ENCODE measurements at places on chromosomes 11 and 22.

DNA sequence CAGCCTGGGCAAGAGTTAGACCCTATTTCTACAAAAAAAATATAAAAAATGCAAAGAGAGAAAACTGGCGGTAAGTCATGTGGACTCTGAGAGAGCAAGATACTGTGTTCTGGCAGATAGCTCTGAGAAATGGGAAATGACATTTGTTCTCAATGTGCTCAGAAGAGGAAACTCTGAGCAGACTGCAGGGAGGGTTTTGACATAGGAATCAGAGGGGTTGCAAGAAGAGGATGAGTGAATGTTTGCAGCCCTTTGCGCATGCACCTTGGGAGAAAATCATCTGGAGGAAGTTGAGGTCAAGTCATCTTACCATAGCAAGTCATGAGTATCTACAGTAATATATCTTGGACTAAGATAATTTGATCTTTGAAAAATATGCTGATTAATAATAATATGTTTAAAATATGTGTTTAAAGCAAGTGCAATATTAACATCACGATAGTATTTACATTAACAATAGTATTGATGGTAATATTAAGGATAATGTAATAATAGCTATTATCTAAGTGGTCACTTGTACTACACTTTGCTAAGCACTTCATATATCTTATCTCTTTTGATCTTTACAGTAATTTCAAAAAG lies 2.6 kb downstream of the ACER3 start:
- no peak for DNase-seq

GRCh38 chr11:465896-466530 lies 15.9 kb downstream of the PTDSS2 start:
- no peak for DNase-seq

DNA sequence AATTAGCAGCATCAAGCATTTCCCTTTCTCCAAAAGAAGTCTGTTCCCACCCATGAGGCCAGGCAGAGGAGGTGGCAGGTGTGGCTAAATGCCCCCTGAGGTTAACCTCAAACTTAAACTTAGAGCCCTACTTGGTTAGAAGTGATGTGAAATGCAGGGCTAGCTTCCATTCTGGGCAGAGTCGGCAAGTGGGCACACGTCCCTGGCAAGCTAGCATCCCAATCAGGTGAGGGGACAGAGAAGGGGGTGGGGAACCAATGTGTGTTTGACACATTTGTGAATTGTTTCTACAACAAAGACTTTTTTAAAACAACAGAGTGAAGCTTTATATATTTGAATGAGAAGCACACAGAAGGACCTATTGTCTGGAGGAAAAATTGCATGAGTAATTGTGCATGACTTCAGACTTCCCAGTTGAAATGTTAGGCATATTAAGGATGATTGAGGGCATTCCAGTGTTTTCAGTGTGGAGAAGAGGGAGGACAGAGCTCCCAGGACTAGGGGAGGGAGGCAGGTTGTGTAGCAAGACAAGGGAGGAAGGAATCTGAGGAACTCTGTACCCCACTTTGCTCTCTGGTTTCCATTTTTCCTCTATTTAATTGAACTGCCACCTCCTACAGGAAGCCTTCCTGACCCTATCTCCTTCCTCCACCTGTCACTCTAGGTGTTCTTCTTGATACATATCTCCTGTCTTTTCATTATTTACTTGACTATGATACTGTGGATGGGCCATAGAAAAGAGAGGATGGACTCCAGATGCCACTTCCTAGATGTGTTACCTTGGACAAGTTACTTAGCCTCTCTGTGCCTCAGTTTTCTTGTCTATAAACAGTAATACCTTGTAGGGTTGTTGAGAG lies 83.3 kb upstream of the PICALM start:
- DNase-seq, result no peak

DNA sequence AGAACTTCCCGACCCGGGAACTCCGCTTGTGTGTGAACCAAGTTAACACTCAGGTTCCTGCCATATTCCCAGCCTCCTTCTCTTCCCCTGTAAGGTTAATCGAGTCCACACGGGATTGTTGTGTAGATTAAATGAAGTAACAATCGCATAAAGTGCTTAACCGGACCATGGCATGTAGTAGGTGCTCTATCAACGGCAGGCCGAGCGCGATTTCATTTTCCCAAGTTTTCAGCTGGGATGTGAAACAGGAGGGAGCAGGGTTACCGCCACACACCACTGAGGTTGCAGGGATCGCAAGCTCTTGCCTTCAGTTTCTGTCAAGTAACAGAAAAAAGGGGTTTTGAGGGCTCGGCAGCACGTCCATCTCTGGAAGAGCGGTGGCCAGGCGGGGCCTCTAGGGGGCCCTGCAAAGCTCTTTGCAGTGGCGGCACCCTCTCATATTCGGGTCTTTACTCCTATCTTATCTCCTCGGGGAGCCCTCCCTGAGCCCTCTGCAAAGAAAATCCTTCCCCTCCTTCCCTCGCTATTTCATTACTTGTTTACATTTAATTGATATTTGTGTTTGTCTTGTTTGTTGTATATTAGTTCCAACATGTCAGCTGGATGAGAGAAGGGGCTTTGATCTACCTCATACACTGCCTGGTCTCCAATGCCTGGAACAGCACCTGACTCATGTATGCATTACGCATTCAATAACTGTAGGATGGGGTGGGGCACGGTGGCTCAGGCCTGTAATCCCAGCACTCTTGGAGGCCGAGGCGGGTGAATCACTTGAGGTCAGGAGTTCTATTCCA lies 816 bp upstream of the PLEKHA7 start:
- no peak for DNase-seq

DNA sequence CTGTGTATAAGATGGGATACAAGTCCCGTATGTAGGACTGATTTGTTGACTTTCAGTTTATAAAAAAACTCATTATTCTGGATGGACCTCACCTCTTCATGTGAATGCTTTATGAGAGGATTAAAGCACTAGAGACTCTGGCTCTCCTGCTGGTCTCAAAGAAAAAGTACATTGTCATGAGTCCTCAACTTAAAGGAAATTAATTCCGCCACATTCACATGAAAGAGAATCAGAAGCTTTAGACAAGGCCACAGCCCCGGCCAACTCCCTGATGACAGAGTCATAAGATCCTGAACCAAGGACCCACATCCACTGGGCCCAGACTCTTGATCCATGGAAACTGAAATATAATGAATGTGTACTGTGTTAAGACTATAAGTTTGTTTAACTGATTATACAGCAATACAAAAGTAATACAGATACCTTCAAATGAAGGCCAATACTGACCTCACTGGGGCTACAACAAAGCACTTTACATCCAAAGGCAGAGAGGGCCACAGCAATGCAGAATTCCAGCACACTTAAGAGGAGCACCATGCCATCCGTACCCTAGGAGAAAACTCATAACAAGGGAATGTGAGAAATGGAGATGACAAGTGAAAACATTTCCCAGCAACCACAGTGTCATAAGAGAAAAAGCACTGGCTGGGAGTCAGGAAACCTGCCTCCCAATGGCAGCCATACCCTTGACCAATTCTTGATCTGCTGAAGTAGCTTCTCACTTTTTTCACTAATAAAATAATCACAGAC lies 25.4 kb upstream of the MS4A6A start:
- no peak for DNase-seq

- no peak for DNase-seq
Observed at GRCh38 chr11:35711173-35711910, 48.8 kb downstream of the TRIM44 start.

- DNase-seq, result no peak
Observed at GRCh38 chr22:29632672-29633071, 29.2 kb downstream of the NF2 start.

DNA sequence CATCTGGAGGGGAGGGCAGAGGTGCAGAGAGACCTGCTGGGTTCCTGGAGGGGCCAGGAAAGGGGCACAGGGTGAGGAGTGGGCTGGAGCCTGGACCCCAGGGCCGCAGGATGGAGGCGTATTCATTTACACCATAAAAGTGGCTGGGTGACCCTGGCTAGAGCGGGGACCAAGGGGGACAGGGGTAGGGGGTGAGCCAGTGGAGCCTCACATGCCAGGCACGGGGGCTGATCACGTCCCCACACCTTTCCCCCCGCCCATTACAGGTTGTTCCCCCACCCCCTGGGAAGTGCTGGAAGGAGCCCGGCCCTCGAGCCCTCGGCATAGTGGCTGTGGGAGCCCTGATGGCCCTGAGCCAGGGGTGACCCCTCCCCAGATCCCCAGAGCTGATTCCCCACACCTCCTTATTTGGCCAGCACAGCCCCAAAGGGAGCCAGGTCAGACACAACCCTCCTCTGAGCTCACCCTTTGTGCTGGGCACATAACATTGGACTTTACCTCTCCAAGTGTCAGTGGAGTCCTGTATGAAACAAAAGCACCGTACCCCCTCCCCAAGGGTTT lies 781 bp downstream of the TCIRG1 start:
- no peak for DNase-seq

DNA sequence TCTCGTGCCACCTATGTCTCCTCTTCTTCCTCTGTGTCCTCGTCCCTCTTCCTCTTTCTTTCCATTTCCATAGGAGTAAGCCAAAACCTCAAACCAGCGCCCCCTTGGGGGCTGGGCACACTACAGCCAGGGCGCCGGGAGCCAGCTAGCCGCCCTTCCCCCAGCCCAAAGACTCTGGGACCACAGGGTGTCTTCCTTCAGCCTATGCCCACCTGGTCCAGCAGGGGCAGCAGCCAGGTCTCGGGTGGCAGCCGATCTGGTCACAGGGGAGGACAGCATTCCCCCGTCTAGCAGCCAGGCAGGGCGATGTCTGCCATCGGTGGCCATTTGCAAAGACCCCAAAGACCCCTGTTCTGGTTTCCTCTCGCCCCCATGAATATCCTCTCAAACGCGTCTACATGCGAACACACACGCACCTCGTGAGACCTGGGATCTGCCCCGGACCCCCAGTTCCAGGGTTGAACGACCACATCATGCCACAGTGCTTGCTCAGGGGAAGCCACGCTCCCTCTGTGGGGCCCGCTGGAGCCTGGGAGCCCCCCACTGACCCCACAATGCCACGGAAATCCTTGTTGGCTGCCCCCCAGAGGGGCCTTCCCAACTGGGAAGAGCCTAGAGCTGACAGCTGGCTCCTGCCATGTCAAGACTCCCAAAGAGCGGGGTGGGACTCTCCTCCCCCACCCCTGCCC lies 546.0 kb upstream of the CCDC179 start:
- no peak for DNase-seq

DNA sequence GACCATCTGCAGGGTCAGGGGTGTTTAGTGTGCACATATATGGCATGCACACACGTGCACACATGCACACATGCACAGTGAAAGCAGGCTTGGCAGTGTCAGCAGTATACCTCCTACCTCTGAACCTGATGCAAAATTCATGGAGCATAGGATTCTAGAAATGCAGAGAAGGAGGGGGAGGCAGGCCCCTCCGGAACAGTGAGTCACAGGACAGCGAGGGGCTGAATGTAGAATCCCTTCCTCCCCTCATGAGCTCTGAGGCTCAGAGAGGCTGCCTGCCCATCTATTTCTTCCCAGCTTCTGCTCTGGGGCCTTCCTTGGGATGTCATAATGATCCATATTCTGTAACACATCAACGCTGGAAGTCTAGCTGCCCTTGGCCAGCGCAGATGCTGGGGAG lies 66.7 kb upstream of the NECTIN1 start:
- DNase-seq, result no peak

DNA sequence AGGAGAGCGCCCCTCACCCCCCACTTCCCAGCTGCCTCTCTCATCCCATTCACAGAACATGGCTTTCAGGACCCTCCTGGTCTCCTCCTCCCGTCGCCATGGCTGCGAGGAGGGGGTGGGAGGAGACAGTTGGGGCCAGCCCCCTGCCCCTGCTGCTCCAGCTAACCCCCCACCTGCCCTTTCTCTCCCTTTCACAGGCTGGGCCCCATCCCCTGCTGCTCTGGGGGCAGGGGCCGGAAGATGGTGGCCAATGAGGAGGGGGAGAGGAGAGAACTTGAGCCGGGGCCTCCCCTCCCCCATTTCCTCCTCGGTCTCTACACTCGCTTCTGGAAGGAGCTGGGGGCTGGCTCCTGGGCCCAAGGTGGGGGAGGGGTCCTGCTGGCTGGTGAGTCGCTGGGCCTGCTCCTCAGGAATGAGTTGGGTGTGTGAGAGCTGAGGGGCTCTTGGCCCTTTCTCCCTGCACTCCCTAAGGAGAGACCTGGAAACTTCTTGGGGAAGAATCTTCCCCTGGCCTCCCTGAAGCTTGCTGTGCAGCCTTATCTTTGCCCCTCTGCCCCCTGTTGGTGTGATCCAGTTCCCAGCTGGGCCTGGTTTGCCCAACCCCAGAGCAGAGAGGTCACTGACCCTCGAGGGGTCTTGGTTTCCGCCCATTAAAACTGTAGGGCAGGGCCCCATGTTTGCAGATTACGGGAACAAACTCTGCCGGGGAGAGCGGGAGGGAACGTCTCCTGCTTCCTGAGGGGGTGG lies 10.2 kb downstream of the YPEL4 start:
- no peak for DNase-seq

GRCh38 chr11:19789835-19790710 lies 77.4 kb downstream of the NAV2 start:
- peak; percentile 89 for DNase-seq

- DNase-seq, result no peak
Observed at GRCh38 chr22:47748271-47748670, 985.8 kb downstream of the TBC1D22A start.

DNA sequence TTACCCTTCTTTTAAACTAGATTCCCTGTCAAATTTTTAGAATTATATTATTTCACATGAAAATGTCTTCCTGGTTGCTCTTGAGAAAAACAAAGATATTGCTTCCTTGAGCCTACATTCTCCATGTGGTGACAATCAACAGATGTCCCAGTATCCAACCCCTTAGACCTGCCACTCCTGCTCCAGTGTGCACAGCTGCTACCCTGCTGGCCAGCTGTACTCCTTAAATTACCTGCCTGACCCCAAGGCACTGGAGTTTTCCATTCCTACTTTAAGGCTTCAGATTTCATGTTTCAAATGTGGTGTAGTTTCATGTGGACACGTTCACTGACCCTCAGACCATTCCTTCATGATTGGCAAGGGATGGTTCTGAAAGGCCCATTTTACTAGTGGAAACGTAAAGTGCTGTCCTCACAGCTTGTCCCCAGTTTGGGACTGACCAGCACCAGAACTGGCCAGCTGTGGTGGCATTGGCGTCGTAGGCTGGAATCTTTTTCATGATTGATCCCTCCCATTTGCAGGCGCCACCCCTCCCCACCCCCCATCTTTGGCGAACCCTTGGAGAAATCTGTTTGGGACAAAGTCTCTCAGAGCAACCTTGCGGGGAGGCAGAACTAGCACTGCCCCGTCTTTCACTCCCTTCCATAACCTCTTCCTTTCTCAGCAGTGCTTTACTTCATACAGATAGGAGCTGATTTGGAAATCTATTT lies 123.5 kb downstream of the DBX1 start:
- no peak for DNase-seq

- no peak for DNase-seq
Observed at GRCh38 chr11:110829873-110830272, 117.6 kb upstream of the ARHGAP20 start.

GRCh38 chr11:132683602-132684001 lies 848.7 kb downstream of the OPCML start:
- DNase-seq, result no peak

DNA sequence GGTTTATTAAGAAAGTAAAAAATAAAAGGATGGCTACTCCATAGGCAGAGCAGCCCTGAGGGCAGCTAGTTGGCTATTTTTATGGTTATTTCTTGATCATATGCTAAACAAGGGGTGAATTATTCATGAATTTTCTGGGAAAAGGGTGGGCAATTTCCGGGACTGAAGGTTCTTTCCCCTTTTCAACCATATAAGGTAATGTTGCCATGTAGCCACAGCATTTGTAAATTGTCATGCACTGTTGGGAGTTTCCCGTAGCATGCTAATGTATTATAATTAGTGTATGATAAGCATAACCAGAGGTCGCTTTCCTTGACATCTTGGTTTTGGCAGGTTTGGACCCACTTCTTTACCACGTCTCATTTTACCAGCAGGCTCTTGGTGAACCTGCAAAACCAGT lies 610.4 kb upstream of the B3GAT1 start:
- DNase-seq, result no peak

- no peak for DNase-seq
Observed at GRCh38 chr11:127451861-127452260, 451.3 kb upstream of the KIRREL3 start.
